ENCODE measurements at places on chromosomes 6 and 20. TPM values are rescaled to one million over a fixed set of nuclear protein-coding genes. Genes with fewer than 3 reads are reported as not detected.

The TRIM40 gene
- total RNA-seq = not detected

The TFAP2A gene
- not detected for total RNA-seq

The WFDC2 gene
- total RNA-seq = 0.92 TPM

The IL20RA gene
- not detected for total RNA-seq

The TCP11 gene
- not detected for total RNA-seq

The SLC2A10 gene
- total RNA-seq = not detected

The ZNF341 gene
- total RNA-seq = 5.9 TPM

The GABRR1 gene
- total RNA-seq = not detected

The SIRPB2 gene
- not detected for total RNA-seq

The CALHM5 gene
- total RNA-seq = not detected

The IFT52 gene
- total RNA-seq = 17.0 TPM

The TMEM74B gene
- 0.63 TPM for total RNA-seq

The HEBP2 gene
- total RNA-seq = 49.6 TPM

The IRAK1BP1 gene
- 2.1 TPM for total RNA-seq

The EFHC1 gene
- 1.9 TPM for total RNA-seq

The CLVS2 gene
- not detected for total RNA-seq
